ENCODE measurements at places on chromosomes 1 and 21. TPM values are rescaled to one million over a fixed set of nuclear protein-coding genes. Genes with fewer than 3 reads are reported as not detected.

DNA sequence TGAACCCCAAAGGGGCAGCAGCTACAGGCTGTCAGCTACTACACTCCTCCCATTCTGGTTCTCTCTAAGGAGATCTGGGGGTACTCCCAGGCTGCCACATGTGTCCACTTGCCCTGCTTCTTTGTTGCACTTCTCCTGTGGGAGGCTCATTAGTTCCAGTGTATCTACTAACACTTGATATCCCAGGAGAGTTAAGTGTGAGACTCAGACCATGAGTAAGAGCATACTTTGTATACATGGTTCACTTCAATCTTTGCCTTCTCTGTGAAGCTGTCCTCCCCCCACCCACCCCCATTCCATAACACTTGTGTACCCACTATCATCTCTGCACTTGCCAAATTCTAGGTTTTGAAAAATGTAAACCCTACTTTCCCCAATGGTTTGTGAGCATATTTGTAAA is 34.9 kb upstream of the GADD45A start:
- H3K4me1 ChIP-seq = peaks cover 14% of the 10 kb centered on the region
- DNase-seq = no peak
- no peak overlapping the region for H3K4me3 ChIP-seq
- no peaks in the 10 kb centered on the region for H3K27me3 ChIP-seq

GRCh38 chr1:107640207-107640606 is 324.8 kb downstream of the VAV3 start:
- H3K27ac ChIP-seq = no peak overlapping the region
- H3K27me3 ChIP-seq = no peaks in the 10 kb centered on the region
- no peak overlapping the region for H3K4me3 ChIP-seq
- DNase-seq = no peak
- H3K4me1 ChIP-seq = no peaks in the 10 kb centered on the region

GRCh38 chr1:100239961-100240360 is 9.7 kb downstream of the DBT start:
- no peak for DNase-seq
- H3K4me1 ChIP-seq = no peaks in the 10 kb centered on the region
- no peak overlapping the region for H3K4me3 ChIP-seq
- H3K27ac ChIP-seq = no peak overlapping the region
- H3K36me3 ChIP-seq = peaks cover 17% of the 10 kb centered on the region

- H3K27ac ChIP-seq = no peak overlapping the region
- no peak for DNase-seq
- no peak overlapping the region for H3K4me3 ChIP-seq
- H3K36me3 ChIP-seq = no peaks in the 10 kb centered on the region
Observed at GRCh38 chr21:44820851-44821250, 3.0 kb upstream of the SUMO3 start.

The NR0B2 gene
- 18.0 TPM for total RNA-seq

The GBP2 gene
- 82.6 TPM for total RNA-seq
